ENCODE measurements at places on chromosomes 4 and X.

- DNase-seq: no peak
Measured at GRCh38 chr4:122687531-122688061, 44.9 kb upstream of the BBS12 start.

GRCh38 chr4:67687636-67688035, 13.3 kb downstream of the UBA6 start:
- DNase-seq: no peak

- DNase-seq: no peak
Measured at GRCh38 chr4:184282251-184282713, 64.6 kb upstream of the ENPP6 start.

DNA sequence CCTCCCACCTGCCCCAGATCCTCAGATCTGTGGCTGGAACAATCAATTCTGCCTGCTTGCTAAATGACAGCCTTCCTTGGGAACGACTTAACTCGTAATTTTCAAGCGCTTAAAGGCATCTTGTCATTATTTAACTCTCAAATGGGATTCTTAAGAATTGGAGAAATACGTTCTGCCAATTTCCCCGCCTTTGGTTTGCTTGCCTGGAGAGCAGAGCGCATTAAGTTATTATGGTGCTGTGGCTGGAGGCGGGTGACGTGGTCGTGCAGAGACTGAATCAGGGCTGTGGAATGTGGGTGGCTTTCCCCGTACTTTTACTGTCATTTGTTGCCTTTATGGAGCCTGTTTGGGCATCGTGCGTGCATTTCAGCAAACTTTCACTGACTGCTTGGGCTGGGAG, 78.9 kb upstream of the PSAPL1 start:
- no peak for DNase-seq

- no peak for DNase-seq
Measured at GRCh38 chr4:182555997-182556418, 312.8 kb downstream of the TENM3 start.

DNA sequence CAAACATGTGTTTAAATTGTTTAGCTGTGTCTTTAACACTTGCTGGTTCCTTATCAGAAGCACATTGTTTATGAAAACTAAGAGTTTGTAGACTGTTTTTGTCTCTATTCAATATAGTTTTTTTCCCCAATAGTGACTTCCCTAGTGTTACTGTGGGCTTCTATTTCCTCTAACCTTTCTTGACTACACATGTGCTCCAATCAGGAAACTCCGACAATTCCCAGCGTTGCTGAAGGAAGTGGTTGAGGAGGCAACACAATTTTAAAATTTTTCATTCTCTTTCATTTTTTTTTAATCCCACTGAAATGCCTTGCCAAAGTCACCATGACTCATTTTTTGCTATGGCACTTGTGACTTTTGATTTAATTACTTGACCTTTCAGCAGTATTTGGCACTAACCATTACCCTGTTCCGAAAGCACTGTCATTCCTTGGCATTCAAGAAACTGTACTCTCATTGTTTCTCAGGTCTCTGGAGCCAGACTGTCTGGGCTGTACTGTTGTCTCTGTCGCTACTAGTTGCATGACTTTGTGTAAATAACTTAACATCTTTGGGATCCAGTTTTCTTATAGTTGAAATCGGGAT, 67.6 kb upstream of the FREM3 start:
- DNase-seq: no peak

- DNase-seq: no peak
Measured at GRCh38 chr4:159856451-159856850, 753.6 kb downstream of the RAPGEF2 start.

- no peak for DNase-seq
Measured at GRCh38 chrX:85140964-85141363, 102.6 kb downstream of the SATL1 start.

GRCh38 chrX:140099221-140099620, 133.9 kb upstream of the CXorf66 start:
- DNase-seq: no peak

- DNase-seq: no peak
Measured at GRCh38 chr4:143473334-143474126, 40.0 kb upstream of the SMARCA5 start.

- DNase-seq: no peak
Measured at GRCh38 chrX:48883729-48884128, 13.8 kb downstream of the TIMM17B start.

- no peak for DNase-seq
Measured at GRCh38 chrX:78658414-78658813, 714 bp downstream of the RTL3 start.

GRCh38 chr4:43331226-43332051, 438.9 kb downstream of the GRXCR1 start:
- DNase-seq: no peak

GRCh38 chrX:151711154-151711553, 4.7 kb upstream of the FATE1 start:
- no peak for DNase-seq

DNA sequence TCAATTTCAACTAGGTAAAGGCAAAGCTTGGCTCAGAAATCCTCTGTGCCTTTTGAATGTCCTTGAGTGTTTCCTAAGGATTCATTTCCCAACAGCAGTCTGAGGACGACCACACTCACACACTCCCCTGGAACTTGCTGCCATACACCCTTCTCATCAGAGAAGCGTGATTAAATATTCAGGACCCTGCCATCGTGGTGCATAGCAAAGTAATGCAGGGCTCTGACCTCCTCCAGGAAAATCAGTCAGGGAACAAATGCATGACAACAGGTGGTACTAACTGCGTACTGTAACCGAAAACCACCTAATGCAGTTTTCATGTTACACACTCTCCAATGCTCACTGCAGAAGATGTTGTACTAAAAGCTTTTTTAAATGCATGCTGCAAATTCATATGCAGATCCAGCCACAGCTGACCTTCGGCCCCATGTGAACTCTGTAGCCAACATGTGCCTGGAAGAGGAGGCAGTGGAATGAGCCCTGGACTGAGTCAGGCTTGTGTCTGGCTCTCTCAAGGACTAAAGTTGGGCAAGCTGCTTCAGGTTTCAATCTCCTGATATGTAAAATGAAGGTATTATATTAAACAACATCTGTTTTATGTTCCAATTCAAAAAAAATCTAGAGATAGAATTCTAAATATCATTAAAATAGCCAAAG, 238.3 kb downstream of the KCNIP4 start:
- no peak for DNase-seq

DNA sequence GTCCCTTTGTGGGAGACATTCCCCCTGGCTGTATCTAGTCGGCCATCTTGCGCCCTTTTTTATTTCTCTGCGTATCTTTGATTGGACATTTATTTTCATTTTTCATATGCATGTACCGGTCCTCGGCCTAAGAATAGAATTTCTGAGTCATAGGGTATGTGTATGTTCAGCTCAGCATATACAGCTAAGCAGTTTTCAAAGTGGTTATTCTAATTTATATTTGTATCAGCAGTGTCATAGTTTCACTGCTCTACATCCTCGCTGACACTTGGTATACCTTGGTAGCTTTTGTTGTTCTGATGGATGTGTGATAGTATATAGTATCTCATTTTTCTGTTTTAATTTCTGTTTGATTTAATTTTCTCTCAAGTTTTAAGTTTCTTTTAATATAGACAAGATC, 38.7 kb downstream of the BEX3 start:
- no peak for DNase-seq

DNA sequence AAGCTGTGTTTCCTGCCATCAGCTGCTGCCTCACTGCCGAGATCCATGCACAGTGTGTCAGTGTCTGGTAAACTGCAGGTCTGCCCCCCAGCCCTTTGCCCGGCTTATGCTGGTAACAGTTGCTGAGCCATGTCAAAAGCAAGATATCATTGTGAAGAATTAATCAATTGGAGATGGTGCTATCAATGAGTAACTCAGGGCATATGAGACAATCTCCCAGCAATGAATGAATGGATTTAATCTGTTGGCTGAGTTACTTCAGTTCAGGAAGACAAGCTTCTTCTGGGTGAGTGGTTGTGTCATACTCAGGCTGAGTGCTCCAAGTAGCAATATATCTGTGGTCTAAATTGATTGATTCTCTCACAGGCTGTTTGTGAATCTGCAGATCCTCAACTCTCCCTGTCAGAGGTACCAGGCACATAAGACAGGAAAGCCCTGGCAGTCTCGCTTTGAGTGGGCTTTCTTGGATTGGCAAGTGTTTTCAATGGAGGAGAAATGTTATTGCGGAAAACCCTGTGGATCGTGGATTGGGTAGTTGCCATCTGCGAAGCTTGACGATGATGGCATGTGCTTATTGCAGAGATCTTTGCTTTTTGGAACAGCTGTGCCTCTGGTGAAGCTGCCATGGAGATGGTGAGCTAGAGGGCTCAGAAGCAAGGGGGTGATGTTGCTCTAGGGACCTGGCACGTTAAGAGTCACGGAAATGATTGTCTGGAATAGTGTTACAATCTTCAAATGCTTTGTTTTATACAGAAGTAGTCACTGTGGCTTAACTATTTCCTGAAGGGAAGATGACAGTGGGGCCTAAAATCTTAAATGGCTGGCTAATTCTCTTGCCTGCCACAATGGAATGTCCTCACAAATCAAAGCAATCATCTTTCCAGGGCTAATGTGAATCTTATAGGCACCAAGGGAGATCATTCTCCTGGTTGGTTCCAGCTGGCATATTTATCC, 147.6 kb upstream of the TBC1D9 start:
- DNase-seq: no peak

DNA sequence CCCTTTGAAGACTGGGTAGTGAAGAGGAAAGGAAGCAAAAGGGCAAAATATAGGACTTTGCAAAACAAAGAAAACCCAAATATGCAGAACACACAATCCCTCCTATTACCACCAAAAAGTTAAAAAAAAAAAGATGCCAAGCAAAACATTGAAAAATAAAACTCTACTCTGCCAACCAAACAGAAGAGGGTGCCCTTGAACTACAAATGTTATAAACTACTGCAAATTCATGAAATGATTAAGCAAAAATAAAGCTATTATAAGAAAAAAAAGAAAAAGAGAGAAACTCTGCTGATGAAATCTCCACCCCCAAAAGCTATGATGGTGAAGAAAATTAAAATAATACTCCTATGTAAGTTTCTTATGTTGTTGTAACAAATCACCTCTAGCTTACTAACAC, 168.5 kb upstream of the STK26 start:
- no peak for DNase-seq

DNA sequence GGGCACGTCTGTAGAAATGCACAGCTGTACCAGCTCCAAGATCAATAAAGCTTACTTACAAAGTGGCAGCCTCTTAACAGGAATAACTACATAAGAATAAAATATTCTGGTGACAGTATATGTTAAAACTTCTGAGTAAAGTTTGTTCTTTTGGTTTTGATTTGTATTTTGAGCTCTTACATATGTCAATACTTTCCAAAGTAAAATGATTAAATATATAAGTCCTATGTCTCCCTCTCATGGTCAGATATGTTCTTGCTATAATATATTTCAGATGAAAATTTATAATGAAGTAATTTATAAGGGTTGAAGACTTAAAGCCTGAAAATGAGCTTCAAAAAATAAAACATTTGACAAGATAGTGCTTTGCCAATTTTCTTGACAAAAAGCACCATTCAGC, 254.4 kb downstream of the NPFFR2 start:
- DNase-seq: no peak

DNA sequence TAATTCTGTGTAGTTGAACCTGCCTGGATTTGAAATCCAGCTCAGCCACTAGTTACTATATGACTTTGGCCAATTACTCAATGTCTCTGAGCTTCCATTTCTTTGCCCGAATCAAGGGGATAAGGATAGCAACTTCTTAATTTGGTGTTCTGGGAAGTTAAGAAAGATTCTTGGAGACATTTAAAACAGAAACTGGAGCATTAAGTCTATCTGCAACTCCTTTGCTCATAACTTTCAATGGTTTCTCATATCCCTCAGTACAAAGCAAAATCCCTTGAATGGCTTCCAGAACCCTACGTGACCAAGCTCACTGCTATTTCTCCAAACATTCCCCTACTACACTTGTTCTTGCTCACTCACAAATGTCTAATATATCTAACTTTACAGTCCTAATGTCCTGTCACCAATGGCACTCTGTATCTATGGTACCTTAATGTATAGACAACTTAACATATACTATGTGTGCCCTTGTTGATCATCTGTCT, 849.1 kb upstream of the SLIT2 start:
- no peak for DNase-seq

- no peak for DNase-seq
Measured at GRCh38 chr4:76779740-76780459, 118.0 kb downstream of the SOWAHB start.

GRCh38 chr4:40587826-40588225, 41.8 kb downstream of the RBM47 start:
- no peak for DNase-seq

- no peak for DNase-seq
Measured at GRCh38 chr4:49044270-49044669, 58.2 kb downstream of the CWH43 start.

DNA sequence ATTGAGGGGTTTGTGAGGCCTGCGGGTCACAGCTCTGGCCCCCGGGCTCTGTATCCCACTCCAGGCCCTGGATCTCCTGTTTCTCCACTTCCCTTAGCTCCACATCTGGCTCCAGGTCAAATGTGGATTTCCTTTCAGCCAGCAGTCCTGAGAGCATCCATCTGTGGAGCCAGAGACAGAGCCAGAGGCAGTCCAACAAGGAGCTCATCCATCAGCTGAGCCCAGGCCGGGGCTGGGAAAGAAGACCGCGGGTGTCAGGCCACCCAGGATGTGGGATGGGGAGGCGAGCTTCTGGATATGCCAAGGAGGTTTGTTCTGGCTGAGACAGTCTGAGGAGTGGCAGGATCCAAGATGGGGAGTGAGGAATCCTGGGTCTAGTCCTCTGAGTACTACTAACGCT, 91.7 kb downstream of the EFNB1 start:
- no peak for DNase-seq

DNA sequence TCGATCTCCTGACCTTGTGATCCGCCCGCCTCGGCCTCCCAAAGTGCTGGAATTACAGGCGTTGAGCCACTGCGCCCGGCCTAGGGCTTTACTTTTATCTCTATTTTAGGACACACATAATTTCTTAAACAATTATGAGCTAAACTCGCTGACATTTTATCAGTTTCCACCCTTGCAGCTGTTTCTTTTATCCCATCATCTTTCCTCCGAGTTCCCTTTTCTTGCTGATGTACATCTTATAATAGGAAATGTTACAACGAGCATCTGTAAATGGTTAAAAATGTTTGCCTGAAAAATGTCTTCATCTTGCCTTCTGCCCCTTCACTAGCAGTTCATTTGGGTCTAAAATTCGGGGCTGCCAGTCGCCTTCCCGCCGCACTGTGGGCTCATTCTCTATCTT, 41.2 kb downstream of the ZFYVE28 start:
- DNase-seq: no peak

DNA sequence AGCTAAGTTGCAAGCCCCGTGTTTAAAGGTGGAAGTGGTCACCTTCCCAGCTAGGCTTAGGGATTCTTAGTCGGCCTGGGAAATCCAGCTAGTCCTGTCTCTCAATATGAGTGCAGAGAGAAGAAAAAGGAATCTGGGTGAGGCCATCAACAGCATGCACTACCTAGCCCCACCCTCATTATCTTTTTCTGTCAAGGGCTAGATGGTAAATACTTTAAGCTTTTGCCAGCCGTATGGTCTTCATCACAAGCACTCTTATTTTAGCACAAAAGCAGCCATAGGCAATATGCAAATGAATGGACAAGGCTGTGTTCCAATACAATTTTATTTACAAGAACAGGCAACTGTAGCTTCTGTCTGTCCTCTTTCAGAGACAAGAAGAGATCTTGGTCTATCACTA, 282.9 kb downstream of the ZNF674 start:
- DNase-seq: no peak

GRCh38 chrX:136115126-136115903, 32.0 kb upstream of the FHL1 start:
- no peak for DNase-seq

- DNase-seq: no peak
Measured at GRCh38 chrX:19846995-19847790, 40.2 kb downstream of the SH3KBP1 start.

GRCh38 chrX:37824491-37825214, 22.7 kb downstream of the DYNLT3 start:
- no peak for DNase-seq
